ENCODE measurements at places on chromosomes 2 and 18.

DNA sequence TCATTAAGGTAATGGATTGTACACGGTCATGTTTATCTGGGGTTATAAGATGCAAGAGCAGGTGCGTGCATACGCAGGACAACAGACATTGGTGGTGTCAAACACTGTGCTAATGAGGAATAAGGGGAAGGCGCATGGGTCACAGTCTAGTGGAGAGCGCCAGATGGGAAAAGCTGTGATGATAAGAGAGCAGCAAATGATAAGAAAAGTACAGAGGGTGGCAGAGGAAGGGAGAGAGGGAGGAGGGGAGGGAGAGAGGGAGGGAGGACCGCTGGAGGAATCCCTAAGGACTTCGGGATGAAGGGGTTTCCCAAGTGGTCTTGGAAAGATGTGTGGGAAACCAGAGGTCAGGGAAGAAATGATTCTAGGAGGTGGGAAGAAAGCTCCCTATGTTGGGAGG is 2.9 kb downstream of the TNFRSF11A start:
- no peak for DNase-seq

DNA sequence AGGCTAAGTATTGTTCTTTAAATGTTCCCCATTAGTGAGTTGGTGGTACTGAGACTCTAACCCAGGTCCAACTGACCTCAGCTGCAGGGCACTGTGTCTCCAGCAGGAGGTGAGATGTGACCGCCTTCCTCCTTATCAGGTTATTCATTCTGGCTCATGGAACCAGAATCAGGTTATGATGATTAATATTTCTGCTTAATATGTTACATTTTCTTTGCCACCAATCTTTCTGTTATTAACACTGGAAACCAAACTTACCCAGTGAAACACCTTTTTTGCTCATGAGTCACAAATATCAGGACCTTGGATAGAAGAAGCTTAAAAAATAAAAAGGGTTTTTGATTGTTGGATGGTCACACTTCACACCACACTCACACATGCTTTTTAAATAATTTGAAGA is 85.4 kb downstream of the DPP4 start:
- no peak for DNase-seq

DNA sequence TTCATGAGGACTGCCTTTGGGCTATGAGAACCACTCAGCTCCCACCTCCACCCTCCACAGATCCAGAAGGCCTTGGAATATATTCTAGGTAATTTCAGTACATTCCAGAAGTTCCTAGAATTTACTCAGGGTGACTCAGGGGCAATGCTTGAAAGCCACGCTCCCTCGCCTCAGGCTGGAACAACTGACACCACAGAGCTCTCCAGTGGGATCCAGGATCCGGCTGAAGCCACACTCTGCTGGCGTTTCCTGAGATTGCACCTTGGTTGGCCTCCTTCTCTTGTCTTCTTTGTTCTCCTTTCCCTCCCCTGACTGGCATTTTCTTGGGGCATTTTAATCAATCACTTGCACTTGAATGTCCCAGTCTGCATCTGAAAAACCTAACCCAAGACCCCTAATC is 92.6 kb upstream of the KCNE4 start:
- no peak for DNase-seq

DNA sequence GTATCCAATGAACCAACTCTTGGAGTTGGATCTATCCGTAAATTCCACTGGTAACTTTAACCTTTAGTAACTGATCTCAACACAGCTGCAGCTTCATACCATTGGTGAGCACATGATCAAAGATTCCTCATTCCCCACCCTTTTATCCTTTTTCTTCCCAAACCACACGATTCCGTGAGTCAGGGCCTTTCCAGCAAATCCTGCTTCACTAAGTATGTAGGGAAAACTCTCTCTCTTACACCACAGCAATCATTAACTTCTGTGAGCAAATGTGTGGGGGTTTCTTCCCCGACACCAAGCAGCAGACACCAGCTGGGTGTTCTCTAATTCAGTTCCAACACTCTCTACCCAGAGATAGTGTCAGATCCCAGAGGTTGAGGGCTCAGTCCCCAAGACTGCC is 23.5 kb downstream of the ELP2 start:
- no peak for DNase-seq

Measured in nephron progenitor cell (in vitro differentiated cells).